ENCODE measurements at places on chromosomes 7 and 10.

- no peak for DNase-seq
These were observed 556.5 kb upstream of the LRRN3 start for GRCh38 chr7:110534241-110534931.

DNA sequence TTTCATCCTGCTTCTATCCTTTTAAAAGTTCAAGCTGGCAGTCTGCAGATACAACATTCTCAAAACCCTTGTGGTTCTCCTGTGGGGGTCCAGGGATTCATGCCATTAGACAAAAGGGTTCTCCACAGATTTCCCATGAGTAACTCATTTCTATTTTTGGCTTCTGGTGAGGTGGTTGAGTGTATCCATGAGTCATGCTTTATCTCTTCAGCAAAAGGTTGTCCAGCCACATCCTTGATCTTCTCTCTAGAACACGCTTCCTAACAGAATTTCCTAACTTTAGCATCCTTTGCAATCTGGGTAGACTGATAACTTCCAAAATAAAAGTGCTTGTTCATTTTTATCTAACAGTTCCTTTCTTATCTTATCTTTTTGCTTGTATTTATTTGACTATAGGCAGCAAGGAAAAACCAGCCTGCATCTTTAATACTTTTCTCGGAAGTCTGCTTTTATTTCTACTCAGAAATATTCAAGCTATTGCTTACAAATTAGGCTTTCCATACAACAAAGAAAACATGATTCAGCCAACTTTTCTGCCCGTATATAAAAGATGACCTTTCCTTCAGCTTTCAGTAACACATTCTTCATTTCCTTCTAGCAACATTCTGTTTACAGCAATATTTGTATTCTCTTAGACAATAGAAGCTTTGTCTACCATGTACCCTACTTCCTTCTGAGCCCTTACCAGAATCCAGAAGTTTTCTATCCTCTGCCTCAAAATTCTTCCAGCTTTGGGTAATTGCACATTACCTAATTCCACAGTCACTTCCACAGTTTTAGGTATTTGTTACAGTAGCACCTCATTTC is 79.3 kb upstream of the IL6 start:
- DNase-seq, result no peak

- peak; percentile 15 for DNase-seq
These were observed 290.1 kb upstream of the ZNF32 start for GRCh38 chr10:43938810-43939209.

DNA sequence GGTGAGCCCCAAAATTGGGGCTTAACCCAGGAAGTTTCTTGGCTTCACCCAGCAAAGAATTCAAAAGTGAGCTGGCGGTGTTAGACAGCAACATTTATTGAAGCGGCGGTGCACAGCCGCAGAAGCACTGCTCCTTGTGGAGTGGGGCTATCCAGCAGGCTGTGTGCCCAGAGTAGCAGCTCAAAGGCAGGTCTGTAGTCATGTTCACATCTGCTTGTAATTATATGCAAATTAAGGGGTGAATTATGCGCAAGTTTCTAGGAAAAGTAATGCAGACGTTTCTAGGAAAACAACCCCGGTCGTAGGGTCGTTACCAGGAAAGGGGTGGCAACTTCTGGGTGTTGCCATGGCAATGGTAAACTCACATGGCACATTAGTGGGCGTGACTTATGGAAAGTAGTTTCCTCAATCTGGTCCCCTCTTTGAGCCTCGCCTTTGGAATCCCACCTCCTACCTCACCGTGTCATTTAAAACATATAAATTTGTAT is 13.7 kb upstream of the KBTBD2 start:
- DNase-seq, result no peak

DNA sequence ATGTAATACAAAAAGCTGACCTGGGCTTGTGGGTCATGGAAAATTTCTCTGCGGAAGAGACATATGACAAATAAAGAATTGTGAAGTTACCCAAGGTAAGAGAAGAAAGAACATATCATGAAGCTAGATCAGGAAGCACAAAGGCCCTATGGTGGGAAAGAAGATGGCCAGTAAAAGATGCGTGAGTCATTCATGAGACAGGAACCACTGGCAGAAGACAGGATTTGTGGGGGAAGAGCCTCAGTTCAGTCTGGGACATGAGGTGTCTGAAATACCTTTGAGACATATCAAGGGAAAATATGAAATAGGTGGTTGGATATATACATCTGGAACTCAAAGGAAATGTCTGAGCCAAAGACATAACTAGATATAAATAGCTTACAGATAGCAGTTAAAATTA is 27.7 kb upstream of the AMPH start:
- no peak for DNase-seq

- DNase-seq, result peak; percentile 7
These were observed 74.0 kb downstream of the ADCY1 start for GRCh38 chr7:45647967-45648670.

- DNase-seq, result no peak
These were observed 12.9 kb upstream of the TMEM26 start for GRCh38 chr10:61465901-61466632.

DNA sequence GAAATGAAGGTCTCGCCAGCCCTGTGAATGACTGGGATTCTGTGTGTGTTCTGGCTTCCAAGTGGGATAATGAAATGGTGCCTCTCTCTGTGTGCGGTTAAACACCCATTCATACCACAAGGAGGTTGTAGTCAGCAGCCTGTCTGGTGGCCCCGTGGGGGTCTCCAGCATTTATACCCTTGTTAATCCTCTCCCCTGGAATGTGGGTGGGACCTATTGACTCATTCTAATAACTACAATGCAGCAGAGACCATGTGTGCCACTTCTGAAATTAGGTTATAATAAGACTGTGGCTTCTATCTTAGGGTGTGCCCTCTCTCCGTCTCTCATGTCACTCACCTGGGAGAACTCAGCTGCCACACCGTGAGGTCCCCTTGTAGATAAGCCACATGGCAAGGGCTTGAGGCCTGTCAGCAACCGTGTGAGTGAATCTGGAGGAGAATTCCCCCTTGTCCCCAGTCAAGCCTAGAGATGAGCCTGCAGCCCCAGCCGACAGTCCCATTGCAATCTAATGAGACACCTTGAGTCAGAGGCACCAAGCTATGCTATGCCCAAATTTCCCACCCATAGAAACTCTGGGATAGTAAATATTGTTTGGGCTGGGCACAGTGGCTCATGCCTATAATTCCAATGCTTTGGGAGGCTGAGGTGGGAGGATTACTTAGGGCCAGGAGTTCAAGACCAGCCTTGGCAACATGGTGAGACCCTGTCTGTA is 106.8 kb downstream of the GALNT17 start:
- DNase-seq, result no peak

- DNase-seq, result no peak
These were observed 51.2 kb upstream of the RELN start for GRCh38 chr7:104040666-104041065.

Measured in D341Med (cell line).